ENCODE measurements at places on chromosomes 3 and 15.

DNA sequence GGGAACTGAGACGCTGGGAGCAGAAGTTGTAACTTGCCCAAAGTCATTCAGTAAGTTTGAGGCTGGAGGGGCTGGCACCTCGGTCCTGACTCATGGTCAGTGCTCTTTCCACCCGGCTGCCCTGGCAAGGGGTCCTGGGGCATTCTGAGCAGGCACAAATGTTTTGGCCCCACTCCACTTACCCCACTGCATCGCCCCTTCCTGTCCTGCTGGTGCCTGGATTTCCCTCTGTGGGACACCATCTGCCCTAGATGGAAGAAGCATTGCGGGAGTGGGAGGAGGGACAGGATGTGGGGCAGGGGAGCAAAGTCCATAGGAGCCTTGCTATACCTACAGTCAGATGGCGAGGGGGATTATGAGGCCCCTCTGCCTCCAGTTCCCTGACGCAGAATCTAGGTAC is 4.5 kb downstream of the CORO2B start:
- DNase-seq, result no peak

DNA sequence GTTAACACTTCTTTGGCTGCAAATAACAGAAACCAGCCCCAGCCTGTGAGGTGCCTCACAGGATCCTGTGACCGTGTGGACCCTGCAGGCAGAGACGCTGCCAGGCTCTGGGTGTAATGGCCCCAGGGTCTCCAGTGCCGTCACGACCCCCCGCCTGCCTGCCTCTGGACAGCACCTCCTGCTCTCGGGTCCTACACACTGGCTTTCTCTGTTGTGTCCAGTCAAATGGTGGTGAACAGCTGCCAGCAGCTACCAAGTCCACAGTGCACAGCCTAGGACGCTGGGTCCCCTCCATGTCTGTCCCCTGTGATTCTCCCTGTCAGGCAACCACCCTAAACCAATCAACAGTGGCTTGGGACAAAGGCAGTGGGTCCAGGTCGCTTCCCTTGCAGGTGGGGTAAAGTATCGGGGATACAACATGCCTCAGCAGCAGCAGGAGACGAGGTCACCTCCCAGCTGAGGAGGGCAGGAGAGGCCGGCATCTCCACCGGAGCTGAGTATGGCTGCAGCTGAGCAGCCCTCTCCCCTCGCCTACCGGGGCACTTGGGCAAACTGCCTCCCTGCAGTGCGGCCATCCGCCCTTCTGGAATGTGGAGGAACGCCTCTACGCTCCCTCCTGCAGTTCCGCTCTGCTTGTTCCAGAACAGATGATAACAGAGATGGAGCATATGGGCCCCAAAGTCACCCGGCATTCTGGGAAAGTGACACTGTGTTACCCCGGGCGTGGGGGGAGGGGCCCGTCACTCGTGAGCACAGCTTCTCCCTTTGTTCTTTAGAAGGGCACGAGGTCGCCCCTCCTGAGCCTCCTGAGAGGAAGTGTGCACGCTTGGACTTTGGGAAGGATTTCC is 21.1 kb upstream of the SKOR1 start:
- DNase-seq, result no peak

- no peak for DNase-seq
Observed at GRCh38 chr15:47728426-47728825, 11.1 kb downstream of the SEMA6D start.

DNA sequence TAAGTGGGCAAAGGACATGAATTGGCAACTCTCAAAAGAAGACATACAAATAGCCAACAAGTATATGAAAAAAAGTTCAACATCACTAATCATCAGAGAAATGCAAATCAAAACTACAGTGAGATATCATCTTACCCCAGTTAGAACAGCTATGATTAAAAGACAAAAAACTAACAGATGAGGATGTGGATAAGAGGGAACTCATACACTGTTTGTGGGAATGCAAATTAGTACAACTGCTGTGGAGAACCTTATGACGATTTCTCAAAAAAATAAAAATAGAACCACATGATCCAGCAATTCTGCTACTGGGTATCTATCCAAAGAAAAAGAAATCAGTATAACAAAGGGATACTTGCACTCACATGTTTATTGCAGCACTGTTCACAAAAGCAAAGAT is 28.6 kb downstream of the NEK10 start:
- DNase-seq, result no peak

DNA sequence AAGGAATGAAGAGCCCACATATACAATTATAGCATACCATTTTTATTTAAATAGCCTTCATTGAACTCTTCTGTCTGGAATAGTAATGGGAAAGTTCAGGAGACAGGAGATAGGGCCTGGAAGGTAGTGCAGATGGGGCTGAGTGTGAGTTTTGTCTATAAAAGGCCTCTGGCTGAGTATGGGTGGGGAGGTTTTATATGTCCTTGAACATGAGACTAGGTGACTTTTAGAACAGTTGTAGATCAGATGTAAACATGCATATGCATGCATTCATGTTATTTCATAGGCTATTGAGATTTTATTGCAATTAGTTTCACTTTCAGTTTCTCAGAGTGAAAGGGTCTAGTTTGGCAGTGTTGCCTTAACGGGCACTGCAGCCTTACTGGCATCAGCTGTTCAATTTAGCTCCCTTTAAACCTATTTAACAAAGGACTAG is 27.1 kb downstream of the CGGBP1 start:
- no peak for DNase-seq

DNA sequence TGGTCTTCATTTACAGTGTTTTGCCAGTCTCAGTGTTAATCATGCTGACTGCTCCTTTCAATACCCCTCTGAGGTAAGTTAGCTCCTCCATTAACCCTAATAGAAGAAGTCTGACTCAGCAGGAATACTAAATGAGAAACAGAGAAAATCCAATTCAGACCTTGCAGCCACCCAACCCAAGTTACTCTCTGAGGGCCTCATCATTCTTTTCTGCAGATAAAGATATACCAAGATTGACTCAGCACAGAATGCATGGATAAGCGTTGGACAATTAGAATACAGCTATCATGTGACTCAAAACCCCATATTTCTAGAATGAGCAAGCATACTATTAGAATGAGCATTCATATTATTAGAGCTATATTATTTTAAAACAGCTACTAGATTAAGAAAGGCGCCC is 389.1 kb upstream of the SGO1 start:
- DNase-seq, result no peak

DNA sequence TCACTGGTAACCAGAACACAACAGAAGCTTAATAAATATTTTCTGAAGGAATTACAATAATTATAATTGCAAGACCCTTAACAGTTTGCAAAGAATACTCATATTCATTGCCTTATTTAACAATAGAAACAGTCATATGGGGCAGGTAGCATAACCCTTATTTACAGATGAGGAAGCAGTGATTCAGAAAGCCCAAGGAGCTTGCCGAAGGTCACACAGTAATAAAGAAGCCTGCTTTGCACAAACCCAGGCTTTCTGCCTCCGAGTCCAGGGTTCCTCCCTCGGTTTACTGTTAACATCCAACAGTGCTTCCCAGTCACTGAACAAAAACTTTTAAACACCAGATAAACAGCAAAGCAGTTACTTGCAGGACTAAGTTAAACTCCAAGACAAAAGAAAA is 35.3 kb downstream of the SRGAP3 start:
- no peak for DNase-seq

- no peak for DNase-seq
Observed at GRCh38 chr3:33007776-33008175, 56.3 kb downstream of the CCR4 start.

GRCh38 chr15:33048255-33048654 is 146.3 kb downstream of the FMN1 start:
- no peak for DNase-seq

GRCh38 chr3:48928679-48929078 is 10.0 kb downstream of the ARIH2 start:
- DNase-seq, result no peak

- DNase-seq, result no peak
Observed at GRCh38 chr3:30948426-30948825, 54.0 kb upstream of the GADL1 start.

DNA sequence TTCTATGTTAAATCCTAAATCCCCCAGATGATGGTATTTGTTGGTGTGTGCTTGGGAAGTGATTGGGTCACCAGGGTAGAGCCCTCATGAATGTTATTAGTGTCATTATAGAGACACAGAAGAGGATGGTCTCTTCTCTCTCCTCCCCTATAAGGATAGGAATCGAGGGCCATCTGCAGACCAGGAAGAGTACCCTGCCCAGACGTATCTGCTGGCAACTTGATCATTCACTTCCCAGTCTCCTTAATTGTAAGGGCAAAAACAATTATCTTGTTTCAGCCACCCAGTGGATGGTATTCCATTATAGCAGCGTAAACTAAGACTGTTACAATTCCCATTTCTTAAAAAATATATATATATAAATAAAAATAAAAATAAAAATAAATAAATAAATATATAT is 892.2 kb downstream of the SI start:
- DNase-seq, result no peak

- DNase-seq, result no peak
Observed at GRCh38 chr3:151539599-151539998, 78.7 kb upstream of the IGSF10 start.

GRCh38 chr3:168155303-168155702 is 59.6 kb upstream of the GOLIM4 start:
- DNase-seq, result no peak

GRCh38 chr3:169527507-169527906 is 136.0 kb downstream of the MECOM start:
- no peak for DNase-seq

DNA sequence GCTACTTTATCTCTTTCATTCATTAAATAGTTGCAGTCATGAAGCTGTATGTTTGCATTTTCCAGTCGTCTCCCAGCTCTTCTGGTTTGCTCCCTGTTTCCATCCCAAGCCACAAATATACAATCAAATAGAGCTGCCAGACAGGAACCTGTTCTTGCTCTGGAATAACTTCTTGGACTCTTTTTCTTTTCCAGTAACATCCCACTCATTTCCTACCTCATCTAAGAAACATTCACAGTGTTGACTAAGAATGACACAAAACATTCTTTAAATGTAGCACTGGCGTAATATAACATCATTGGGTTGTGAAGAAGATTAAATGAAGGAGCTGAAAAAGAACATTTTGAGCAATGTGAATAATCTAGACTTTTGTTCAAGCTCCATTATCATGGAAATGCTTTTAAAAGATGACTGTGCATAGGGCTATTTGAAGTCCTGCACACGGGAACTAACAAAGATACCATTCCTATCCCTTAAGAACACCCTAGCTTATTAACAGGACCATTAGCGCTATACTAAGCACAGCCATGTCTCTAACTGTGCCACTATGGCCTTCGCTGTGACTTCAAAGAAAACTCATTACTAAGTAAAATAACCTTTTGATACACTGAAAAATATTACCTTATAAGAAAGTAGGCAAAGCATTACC is 574.0 kb downstream of the NAALADL2 start:
- no peak for DNase-seq

GRCh38 chr3:128681369-128681829 is 30.8 kb upstream of the RPN1 start:
- no peak for DNase-seq

DNA sequence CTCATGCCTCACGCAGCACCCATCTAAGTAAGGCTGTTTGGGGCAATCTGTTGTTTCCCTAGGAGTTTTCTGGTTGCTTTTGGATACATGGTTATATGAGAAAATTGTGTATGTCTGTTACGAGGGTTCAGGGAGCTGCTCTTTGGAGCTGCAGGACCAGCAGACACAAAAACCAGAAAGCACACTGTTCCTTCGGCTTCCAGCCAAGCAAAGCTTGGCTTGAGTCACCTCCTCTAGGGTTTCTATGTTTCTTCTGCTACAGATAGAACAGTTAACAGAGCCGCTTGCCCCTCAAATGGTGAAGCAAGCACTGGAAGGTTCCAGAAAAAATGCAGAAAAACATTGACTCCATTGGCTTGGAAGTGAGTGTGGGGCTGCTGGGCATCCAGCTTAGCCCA is 49.2 kb upstream of the CTDSPL start:
- no peak for DNase-seq

DNA sequence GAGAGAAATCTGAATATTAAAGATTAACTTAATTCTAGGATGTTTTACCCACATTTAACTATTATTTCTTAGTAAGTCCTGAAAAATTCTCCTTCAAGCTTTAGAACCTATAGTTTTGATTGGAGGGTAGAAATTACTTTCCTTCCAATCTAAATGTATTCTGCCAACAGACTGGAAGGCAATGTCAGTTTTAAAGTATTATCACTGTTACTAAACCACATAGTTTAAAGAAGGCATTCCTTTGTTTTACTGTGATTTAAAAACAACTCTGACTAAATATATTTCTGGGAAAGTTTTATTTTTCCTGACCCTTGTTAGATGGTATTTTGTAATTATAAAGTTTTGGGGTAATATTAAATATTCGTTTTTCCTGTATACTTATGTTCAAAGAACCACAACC is 382.5 kb downstream of the TBC1D5 start:
- DNase-seq, result no peak
